ENCODE measurements at places on chromosomes 6 and 20. TPM values are rescaled to one million over a fixed set of nuclear protein-coding genes. Genes with fewer than 3 reads are reported as not detected.

The LZTS3 gene
- total RNA-seq = not detected

The SMPDL3A gene
- total RNA-seq = 2.0 TPM

The ERMARD gene
- 39.6 TPM for total RNA-seq

DNA sequence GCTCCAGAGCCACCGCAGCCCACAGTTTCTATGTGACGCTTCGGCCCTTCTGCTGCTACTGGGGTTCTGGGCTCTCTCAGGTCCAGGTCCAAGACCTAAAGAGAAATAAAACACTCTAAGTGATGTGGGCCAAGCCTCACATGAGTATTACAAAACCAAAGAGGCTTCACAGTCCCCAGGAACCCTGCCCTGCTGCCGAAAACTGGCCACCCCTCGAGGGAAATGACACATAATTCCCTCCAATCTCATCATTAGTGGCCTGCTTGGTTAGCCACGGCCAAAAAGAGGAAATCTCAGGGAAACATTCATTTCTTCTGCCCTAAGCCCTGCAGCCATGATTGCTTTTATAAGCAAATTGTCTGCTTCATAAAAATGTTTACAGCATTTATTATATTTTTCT, 32.5 kb downstream of the DLL1 start:
- no peak for DNase-seq

DNA sequence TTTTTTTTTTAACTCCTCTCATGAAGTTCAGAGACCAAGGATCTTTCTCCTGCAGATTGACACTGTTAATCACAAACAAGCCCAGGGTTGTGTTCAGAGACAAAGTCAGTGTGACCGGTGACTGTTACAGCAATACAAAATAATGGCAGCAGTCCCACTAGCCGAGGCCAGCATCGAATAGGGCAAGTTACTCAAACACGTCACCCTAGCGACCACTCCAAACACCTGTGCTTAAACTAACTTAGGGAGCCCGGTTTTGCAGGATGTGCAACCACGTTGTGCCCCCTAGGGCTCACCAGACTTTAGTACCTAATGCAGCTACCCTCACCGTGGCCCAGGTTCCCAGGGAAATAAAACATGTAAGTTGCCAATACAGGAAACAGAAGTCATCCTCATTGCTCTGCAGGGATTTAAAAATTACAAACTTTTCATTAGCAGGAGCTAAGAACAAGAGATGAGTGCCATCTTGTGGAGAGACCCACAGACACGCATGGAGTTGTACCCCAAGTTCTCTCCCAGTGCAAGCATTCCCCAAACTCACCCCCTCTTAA, 38.1 kb downstream of the FAM50B start:
- no peak for DNase-seq

The SOD2 gene
- total RNA-seq = 51.1 TPM

DNA sequence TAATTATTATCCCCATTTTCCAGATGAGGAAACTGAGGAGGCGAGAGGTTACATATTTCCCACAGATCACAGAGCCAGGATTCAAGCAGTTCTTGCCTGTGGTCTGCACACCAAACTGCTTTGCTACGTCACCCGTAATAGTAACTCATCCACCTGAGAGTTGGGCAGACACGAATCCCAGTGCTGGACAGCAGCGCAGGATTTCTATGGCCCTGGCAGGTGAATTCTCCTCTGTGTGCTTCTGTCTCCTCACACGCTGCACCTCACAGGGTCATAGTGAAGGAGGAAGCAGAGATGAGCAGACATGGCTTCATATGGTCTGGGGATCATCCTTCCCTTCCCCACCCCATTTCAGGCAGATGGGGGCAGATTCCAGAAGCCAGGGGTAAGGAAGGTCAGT, 127.0 kb upstream of the LRFN2 start:
- no peak for DNase-seq

- DNase-seq = peak; percentile 55
These were observed 1.1 kb downstream of the SOX4 start for GRCh38 chr6:21594416-21595281.

GRCh38 chr6:156113631-156114030, 658.0 kb upstream of the NOX3 start:
- no peak for DNase-seq

The CRISP3 gene
- not detected for total RNA-seq

The STMND1 gene
- not detected for total RNA-seq

DNA sequence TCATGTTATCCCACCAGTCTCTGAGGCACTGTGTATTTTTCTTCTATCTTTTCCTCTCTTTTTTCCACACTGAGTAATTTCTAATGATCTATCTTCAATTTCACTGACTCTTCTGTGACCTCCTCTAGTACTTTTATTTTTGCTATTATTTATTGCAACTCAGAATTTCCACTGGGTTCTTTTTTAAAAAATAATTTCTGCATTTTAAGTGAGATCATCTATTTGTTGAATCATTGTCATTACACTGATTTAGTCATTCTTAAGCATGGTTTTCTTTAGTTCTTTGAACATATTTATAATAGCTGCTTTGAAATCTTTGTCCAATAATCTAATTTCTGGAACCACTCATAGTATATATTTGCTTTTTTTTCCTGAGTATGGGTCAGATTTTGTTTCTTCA, 96.7 kb upstream of the SLC22A16 start:
- no peak for DNase-seq

DNA sequence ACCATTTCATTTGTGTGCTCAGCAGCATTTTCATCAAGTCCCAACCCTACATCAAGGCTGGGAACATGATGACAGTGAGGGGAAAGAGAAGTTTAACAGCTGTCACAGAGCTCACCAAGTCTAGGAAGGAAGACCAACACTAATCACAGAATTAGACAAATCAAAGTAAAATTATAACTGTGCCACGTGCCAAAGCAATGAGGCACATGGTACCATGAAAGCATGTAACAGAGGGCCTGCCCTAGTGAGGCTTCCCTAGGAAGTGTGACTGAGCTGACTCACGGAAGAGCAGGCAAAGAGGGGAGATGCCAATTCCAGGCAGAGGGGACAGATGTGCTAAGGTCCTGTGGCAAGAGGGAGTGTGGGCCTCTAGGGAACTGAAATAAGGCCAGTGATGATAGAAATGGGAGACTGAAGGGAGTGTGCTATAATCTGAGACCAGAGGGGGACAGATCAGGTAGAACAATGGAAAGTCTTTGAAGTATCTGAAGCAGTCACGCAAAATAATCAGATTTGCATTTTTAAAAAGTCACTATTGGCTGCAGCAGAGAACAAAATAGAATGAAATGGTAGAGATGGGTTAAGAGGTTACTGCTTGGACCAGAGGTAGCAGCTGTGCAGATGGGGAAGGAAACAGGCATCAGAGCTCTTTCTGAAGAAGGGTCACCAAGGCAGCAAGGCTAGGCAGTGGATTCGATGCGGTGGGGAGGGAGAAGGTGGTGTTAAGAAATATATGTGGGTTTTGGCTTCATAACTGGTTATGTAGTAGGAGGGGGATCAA, 86.8 kb downstream of the GPR6 start:
- no peak for DNase-seq

GRCh38 chr20:57130160-57130772, 136.2 kb downstream of the BMP7 start:
- DNase-seq = no peak

DNA sequence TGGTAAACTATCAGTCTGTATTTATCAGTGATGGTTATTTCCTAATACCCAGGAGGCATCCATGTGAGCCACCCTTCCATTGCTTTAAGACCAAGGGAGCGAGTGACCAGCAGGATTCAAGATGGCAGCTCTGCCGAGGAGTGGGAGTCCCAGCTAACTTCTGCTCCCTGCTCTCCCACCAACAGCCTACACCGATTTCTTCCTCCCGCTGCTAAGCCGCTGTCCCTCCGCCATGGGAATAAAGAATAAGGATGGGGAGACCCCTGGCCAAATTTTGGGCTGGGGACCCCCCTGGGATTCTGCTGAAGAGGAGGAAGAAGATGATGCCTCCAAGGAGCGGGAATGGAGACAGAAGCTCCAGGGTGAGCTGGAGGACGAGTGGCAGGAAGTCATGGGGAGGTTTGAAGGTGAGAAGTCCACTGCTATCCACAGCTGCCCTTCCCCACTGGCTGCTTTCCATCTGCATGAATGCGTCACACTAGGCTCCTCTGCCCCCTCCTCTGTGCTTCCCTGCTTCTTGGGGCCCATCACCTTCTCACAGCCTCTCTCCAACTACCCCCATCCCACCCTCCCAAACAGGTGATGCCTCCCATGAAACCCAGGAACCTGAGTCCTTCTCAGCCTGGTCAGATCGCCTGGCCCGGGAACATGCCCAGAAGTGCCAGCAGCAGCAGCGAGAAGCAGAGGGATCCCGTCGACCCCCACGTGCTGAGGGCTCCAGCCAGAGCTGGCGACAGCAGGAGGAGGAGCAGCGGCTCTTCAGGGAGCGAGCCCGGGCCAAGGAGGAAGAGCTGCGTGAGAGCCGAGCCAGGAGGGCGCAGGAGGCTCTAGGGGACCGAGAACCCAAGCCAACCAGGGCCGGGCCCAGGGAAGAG, 10.3 kb downstream of the NFKBIL1 start:
- no peak for DNase-seq

GRCh38 chr6:14743474-14744211, 502.2 kb upstream of the JARID2 start:
- DNase-seq = peak; percentile 96

DNA sequence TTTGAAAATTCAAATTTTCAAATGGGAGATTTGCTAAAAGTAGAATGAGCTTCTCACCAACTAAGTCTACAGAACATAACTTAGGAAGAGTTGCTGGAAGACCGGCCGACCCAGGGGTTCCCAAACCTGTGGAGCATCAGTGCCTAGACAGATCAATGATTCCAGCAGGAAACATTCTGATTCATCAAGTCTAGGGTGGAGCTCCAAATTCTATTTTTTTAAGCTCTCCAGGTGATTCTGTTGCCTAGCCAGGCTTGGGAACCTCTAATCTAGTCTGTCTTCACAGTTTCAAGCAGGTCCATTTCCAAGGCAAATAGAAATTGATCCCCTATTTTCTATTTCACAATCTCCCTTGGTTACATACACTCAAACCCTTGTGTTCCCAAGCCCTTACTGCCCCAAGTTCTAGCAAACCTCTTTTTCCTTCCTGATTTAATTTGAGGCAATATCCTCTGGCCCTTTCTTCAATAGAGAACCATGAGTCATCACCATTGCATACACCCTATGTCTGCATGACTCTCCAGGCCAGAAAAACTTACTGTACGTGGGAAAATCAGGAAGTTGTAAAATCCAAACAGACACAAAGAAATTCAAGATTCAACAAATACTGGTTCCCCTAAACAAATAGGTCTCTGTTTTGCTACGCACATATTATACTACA, 8.9 kb downstream of the ATXN1 start:
- DNase-seq = peak; percentile 17

The KIAA1755 gene
- total RNA-seq = 1.2 TPM

GRCh38 chr20:32366380-32366779, 8.2 kb downstream of the ASXL1 start:
- no peak for DNase-seq

The EBF4 gene
- total RNA-seq = not detected

DNA sequence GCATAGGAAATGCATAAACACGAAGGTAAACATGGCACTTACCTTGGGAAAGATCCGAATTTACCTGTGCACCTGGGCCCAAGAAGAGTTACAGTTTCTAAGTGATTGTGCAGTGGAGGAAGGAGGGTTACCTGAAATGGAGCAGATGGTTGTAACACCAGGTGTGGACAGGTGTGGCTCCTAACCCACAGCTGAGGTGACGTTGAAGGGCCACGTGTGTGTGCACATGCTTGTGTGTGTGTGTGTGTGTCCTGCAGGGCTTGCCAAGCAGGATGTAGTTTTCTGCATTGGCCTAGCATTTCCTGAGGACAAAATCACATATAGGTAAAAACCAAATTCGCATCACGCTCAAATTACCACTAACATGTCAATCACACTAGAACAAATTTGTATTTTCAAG, 240.8 kb downstream of the ANKRD60 start:
- no peak for DNase-seq

- no peak for DNase-seq
These were observed 172.6 kb downstream of the BMP2 start for GRCh38 chr20:6940048-6940447.

GRCh38 chr6:84003131-84003530, 30.4 kb upstream of the MRAP2 start:
- no peak for DNase-seq
